Naive thymus-derived CD8-positive, alpha-beta T cell (primary cell): ENCODE measurements at places on chromosomes 16 and 17. TPM values are rescaled to one million over a fixed set of nuclear protein-coding genes. Genes with fewer than 3 reads are reported as not detected.

MSLN gene
- total RNA-seq: not detected

C1QTNF8 gene
- total RNA-seq: not detected

GRCh38 chr17:21209511-21210175 lies 4.3 kb downstream of the TMEM11 start:
- H3K27ac ChIP-seq: no peak overlapping the region
- peaks cover 18% of the 10 kb centered on the region for H3K4me1 ChIP-seq
- H3K27me3 ChIP-seq: no peaks in the 10 kb centered on the region
- no peak for DNase-seq
- no peak overlapping the region for H3K4me3 ChIP-seq
- H3K36me3 ChIP-seq: no peaks in the 10 kb centered on the region

ABCA8 gene
- not detected for total RNA-seq

DNA sequence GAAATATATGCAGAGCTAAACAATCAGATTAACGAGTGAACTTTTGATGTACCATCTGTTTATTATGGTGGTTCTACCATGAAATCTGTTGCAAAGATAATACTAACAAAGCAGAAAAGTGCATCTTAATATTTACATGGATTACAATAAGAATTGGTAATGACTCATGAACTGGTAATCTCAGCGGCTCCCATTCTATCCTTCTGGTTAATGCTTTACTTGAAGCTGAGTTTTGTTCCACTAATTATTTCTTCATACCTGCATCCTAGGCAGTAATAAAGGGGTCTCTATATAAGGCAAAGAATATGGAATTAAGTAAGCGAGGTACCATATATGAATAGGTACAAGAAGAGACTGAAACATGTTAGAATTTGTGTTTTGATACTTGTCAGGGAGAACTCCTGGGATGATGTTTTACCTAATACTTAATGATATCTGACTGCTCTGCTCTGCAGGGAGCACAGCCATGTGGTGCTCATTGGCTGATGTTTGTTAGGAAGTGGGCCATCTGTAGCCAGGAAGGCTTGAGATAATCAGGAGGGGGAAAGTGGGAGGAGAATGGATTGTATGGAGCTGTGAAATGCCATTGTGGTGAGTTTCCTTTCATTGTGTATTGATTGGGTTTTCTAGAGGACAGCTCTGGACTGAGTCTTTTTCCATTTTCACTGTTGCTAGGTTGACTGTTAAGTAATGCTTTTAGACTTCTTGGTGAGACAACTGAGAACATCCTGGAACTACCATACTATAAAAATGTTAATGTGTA lies 52.6 kb downstream of the MAP2K6 start:
- H3K27me3 ChIP-seq: no peaks in the 10 kb centered on the region
- H3K4me1 ChIP-seq: peaks cover 23% of the 10 kb centered on the region
- peaks cover 18% of the 10 kb centered on the region for H3K36me3 ChIP-seq
- H3K4me3 ChIP-seq: no peak overlapping the region
- no peak overlapping the region for H3K27ac ChIP-seq

NTN1 gene
- not detected for total RNA-seq

DNA sequence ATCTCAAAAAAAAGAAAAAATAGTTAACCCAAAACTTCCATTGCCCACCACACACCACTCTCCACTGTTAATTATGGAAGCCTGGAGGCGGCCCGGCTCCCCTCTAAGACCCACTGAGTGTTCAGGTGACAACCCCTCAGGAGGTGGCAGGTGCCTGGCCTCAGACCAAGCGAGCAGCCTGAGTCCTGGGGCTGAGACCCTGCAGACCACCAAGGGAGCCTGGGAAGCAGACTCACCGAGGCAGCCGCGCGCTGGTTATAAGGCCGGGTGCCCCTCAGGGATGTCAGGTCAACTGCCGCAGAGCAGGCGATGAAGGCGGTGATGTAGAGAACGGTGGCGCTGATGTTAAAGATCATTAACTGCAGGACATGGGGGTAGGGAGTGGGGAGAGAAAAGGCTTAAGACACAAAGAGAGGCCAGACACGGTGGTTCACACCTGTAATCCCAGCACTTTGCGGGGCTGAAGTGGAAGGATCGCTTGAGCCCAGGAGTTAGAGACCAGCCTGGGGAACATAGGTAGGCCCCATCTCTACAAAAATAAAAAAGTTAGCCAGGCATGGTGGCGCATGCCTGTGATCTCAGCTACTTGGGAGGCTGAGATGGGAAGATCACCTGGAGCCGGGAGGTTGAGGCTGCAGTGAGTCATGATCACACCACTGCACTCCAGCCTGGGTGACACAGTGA lies 13.3 kb downstream of the ARL2BP start:
- DNase-seq: no peak
- H3K27ac ChIP-seq: no peak overlapping the region
- peaks cover 7% of the 10 kb centered on the region for H3K4me1 ChIP-seq
- no peak overlapping the region for H3K4me3 ChIP-seq
- peaks cover 24% of the 10 kb centered on the region for H3K36me3 ChIP-seq

DNA sequence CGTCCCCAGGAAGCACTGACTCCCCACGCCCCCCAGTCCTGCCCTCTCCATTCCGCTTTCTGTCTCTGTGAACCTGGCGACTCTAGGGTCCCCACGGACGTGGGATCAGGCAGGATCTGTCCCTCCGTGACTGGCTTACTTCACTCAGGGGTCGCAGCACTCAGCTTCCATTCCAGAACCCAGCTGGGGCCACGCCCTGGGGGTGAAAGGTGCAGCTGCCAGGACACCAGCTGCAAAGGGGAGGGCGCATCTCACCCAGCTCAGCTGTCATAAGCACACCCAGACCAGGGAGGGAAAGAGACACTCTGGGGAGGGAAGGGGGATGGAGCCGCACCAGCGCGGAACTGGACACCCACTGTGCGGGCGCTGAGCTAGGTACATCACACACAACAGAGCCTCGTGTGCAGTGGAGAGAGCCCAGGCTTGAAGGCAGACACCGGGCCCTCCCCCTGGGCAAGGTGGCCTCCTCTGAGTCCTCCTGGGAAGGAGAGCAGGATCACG lies 18.5 kb upstream of the HEXD start:
- no peak overlapping the region for H3K4me3 ChIP-seq
- H3K27me3 ChIP-seq: no peaks in the 10 kb centered on the region
- no peak overlapping the region for H3K27ac ChIP-seq
- H3K4me1 ChIP-seq: peaks cover 24% of the 10 kb centered on the region

GRCh38 chr17:81552244-81553017 lies at the start of gene FAAP100:
TSS of gene FAAP100 (minus strand) at chr17:81552353. CDS start at chr17:81552330, 23 bp downstream.
- DNase-seq: peak; percentile 83
- peak within 1 kb of the TSS; percentile 93 for H3K4me3 ChIP-seq
- H3K27me3 ChIP-seq: no peaks in the 10 kb centered on the region

DOC2B gene
- total RNA-seq: not detected

GRCh38 chr17:21381076-21381706 lies 5.0 kb downstream of the KCNJ12 start:
- H3K4me3 ChIP-seq: no peak overlapping the region
- no peak for DNase-seq
- peaks cover 7% of the 10 kb centered on the region for H3K4me1 ChIP-seq
- no peaks in the 10 kb centered on the region for H3K36me3 ChIP-seq
- no peak overlapping the region for H3K27ac ChIP-seq

DNA sequence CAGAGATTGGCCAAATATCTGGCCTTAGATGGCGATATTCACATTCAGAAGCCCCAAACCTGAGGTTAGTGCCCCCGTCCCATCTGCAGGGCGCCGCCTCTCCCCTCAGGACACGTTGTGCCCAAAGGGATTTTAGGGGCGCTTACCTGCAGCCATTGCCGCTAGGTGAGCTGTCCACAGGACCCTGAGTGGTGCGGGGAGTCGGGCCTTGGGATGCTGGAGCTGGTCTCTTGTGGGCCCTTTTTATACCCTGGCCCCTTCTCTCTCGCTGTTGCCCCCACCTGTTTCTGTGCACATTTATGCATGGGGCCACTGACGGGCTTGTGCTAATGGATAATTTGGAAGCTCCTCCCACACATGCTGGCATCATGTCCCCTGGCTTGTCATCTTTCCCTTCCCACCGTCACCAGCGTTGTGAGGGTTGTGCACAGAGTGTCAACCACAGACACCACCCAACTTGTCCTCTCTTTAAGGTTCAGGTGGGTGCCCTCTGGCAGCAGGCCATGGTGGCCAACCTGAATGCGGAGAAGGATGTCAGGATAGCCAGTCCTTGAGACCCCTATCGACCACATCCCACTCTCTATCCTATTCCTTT lies at the start of gene CSHL1:
Gene CSHL1, minus strand, starts transcription at position 218 of the 595 bp plus-strand sequence. Its CDS starts 62 bp downstream, at position 156.
- DNase-seq: no peak
- peaks cover 18% of the 10 kb centered on the region for H3K4me1 ChIP-seq
- H3K4me3 ChIP-seq: no peak within 1 kb of the TSS

LLGL2 gene
- 30.6 TPM for total RNA-seq

DNA sequence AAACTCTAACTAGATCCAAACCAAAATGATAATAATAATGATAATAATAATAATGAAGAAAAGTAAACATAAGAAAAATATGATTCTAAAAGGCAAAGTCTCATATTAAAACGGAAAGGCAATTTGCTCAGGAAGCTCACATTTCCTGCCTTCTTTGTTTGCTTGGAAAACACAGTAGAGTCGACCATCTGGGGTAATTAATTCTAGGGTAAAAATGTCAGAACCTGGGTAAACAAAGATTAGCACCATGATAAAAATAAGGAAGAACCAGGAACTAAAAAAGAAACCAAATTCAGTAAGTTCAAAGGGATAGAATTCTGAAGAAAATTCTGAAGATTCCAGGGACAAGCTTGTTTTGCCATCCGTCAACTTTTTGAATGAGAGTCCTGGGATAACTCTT lies 16.2 kb downstream of the KRABD2 start:
- peaks cover 18% of the 10 kb centered on the region for H3K4me1 ChIP-seq
- no peak for DNase-seq
- H3K36me3 ChIP-seq: no peaks in the 10 kb centered on the region
- no peak overlapping the region for H3K4me3 ChIP-seq
- no peak overlapping the region for H3K27ac ChIP-seq
- no peaks in the 10 kb centered on the region for H3K27me3 ChIP-seq

GRCh38 chr17:36591434-36592315 lies at the start of gene DHRS11:
TSS of gene DHRS11 (plus strand) at chr17:36591879. CDS start at chr17:36592010, 131 bp downstream.
- H3K27me3 ChIP-seq: no peaks in the 10 kb centered on the region
- peak within 1 kb of the TSS; percentile 81 for H3K4me3 ChIP-seq
